ENCODE measurements at places on chromosomes 13 and 19. TPM values are rescaled to one million over a fixed set of nuclear protein-coding genes. Genes with fewer than 3 reads are reported as not detected.

GRCh38 chr13:36445891-36446351, 13.6 kb downstream of the CCNA1 start:
- DNase-seq: peak; percentile 73

GRCh38 chr19:581399-582111, 8.1 kb upstream of the HCN2 start:
- no peak for DNase-seq

PPM1N gene
- total RNA-seq: 1.3 TPM

- DNase-seq: peak; percentile 92
Observed at GRCh38 chr19:38656171-38656981, 8.9 kb downstream of the ACTN4 start.

MEIOSIN gene
- total RNA-seq: not detected

DNA sequence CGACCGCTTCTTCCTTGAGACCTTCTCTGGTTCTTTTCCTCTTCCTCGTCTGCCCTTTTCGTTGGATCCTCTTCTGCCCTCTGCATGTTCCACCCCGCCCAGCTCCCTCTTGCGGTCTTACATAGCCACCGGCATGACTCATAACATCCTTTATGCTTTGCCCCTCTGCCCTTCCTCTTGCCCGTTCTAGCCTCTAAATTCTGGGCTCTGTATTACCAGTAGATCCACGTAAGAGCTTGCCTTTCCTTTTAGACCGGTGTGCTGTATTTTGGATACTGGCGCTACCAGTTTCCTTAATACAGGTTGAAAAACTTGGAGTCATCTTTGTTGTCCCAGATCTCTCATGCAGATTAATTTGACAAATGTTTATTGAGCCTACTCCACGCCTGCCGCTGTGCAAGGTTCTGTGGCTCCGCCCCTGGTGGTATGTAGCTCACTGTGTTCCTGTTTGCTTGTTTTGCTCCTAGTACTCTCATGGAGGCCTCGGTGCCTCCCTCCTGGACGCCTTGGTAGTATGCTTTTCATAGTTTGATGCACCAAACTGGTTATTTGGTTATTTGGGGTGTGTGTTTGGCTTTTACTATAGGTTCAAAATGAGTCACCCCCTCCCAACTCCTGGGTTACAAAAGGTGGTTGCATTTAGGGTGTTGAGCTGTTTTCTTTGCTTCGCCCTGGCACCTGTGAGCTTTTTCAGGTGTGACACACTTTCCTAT, 1.7 kb downstream of the GTF3A start:
- peak; percentile 88 for DNase-seq
